ENCODE measurements at places on chromosomes 6 and 20.

GRCh38 chr6:149990661-149991471 lies 27.1 kb downstream of the ULBP1 start:
- no peak for DNase-seq

- DNase-seq: no peak
These were observed 193.3 kb downstream of the CLIC5 start for GRCh38 chr6:45822246-45822812.

- no peak for DNase-seq
These were observed 183.2 kb upstream of the KCNG1 start for GRCh38 chr20:51206032-51206662.

DNA sequence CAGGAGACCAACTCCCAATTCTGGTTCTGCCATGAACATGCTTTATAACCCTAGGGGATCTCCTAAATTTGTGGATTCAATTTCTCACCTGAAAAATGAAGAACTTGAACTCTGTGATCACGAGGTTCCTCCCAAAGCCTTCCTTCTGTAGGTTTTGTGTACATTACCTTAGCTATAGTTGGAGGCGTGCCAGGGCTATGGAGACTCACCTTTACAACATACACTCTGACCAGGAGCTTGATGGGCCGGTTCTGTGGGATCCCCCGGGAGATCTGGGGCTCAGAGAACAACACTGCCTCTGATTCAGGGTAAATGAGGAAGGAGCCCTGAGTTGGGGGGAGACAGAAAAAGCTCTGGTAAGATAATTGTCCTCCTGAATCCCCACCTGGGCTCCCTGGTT lies 34.1 kb downstream of the ERGIC3 start:
- DNase-seq: no peak

DNA sequence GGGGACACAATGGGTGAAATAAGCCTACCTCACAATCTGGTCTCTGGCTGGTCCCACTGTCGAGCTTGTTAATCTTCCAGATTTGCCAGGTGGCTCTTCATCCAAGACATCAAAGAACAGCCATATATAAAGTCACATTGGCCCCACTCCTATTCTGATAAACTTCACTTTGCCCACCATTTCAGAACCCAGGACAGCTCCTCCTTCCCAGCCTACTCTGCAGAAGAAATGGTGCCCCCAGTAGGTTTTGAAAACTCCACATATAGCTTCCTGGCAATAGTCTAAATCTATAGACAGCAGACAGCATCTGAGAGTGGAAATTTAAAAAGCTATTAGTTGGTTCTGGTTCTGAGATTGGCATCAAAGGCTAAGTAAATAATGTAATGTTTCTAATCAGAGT lies 143.1 kb upstream of the PCSK2 start:
- no peak for DNase-seq

- no peak for DNase-seq
These were observed 118.8 kb downstream of the CDH4 start for GRCh38 chr20:61370841-61371303.

Measured in NCI-H1092 (cell line).